T-helper 2 cell treated with Interferon-gamma antibody and Interleukin-4, amounts not matched to agents 5 μg/mL and 100 μg/mL, for 36 hours (primary cell): ENCODE measurements at places on chromosomes 6 and 20.

DNA sequence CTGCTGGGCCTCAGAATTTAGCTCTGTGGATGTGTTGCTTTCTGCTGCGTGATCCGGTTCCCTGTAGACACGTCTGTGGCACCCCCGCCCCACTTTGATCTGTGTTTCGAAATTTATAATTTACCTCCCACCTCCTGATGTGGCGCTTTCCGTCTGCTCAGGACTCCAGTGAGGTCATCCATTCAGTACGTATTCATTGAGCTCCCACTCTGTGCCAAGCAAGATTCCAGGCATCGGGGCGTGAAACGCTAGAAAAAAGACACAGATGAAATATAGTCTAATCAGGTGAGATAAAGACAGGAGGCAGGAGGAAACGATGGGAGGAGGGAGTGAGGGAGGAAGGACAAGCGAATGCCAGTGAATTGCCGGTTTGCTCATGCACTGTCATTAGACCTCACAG is 431.9 kb upstream of the SULF2 start:
- no peak for DNase-seq

DNA sequence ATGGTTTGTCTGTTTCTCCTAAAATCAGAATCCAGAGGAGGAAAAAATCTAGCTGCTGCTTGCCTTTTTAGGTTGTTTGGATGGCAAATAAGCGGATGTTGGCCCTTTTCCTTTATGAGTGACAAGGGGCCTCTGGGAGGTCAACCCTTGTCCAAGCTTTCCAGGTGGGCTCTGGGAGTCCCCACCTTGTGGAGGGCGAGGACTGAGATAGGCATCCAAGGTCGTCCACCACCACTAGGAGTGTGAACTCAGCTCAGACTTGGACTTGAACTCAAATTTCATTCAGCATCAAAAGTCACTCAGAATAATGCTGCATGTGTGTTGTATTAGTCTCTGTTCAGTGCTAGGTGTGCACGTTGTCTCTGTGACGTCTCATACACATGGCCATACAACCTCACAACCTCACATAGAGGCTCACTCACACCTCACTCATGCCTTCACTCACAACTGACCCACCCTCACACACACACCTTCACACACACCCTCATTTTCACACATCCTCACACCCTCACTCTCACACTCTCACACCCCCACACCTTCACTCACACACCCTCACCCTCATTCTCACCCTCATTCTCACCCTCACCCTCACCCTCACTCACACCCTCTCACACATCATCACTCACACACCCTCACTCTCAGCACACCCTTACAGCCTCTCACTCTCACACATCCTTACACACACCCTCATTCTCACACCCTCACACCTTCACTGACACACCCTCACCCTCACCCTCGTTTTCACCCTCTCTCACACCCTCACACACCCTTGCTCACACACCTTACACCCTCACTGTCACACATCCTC is 18.0 kb downstream of the DYNLT1 start:
- DNase-seq, result no peak

GRCh38 chr6:1652842-1653241 is 43.1 kb downstream of the FOXC1 start:
- DNase-seq, result no peak

DNA sequence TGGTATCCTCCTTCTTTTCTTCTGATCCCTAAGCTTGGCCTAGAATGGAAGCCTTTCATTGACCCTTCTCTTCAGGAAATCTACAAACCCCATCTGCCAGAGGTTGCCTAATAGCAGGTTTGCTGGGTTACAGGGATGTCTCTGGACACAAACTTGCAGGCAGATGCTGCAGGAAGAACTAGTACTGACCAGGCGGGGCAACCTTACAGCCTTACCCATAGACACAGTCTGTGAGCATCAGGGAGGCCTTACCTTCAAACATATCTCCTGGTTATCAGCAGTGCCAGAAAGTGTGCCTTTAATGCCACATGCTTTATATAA is 2.6 kb downstream of the SCUBE3 start:
- DNase-seq, result no peak

DNA sequence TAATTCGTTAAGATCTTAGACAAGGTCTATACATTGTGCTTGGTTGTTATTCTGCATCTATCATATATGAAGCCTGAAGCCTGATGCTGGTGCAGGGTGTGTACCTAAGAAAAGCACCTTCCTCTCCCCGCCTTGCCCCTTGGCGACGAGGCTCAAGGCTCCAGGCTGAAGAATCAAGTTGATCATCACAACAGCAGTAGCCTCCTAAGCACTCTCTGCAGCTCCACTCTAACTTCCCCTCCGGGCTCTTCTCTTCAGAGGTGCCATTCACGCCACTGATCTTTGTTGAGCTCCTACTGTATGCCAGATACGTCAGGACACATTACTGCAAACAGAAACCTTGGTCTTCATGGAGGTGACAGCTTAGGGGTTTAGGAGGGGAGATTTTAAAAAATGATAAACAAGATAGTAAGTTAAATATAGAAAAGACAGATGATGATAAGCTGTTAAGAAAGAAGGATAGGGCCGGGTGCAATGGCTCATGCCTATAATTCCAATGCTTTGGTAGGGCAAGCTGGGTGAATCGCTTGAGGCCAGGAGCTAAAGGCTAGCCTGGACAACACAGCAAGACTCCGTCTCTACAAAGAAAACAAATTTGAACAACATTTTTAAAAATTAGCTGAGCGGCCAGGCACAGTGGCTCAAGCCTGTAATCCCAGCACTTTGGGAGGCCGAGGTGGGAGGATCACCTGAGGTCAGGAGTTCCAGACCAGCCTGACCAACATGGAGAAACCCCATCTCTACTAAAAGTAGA is 38.4 kb upstream of the ZNF217 start:
- DNase-seq, result no peak

GRCh38 chr20:14522595-14522994 is 185.2 kb upstream of the FLRT3 start:
- DNase-seq, result no peak

GRCh38 chr20:54208548-54209176 is 775 bp downstream of the PFDN4 start:
- DNase-seq, result no peak

GRCh38 chr6:4922488-4923037 is 81.3 kb downstream of the RPP40 start:
- DNase-seq, result no peak

DNA sequence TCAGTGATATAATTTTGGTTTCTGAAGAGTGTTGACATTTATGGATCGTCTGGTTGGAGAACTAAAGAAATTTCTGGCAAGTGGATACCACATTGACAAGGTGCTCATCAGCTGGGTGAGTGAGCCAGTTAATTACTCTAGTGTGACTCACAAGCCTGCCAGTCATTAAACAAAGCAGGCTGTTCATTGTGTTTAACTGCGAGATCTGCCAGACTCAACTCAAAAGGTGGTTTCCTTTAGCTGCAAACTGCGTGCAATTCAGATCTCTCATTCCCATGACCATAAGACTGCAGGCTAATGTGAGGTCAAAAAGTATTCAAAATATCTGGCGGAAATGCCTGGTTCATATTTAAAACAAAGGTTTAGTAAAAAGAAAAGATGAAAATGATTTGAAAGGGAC is 32.5 kb upstream of the IYD start:
- peak; percentile 6 for DNase-seq

DNA sequence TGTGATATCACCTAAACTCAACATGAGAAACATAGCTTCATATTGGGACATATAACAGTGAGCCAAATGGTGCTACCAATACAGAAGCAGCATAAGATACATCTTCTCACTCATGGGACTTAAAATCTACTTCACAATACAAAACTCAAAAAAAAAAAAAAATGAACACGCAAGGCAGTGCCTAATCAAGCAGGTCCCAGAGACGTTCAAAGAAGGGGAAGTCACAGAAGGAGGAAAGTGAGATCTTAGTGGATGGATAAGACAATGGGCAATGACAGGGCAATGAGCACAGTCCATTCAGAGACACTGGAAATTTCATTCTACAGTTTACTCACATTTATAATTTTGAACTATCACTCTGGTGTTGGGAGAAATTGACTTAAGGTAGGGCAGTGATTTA is 88.3 kb downstream of the FAM50B start:
- no peak for DNase-seq

DNA sequence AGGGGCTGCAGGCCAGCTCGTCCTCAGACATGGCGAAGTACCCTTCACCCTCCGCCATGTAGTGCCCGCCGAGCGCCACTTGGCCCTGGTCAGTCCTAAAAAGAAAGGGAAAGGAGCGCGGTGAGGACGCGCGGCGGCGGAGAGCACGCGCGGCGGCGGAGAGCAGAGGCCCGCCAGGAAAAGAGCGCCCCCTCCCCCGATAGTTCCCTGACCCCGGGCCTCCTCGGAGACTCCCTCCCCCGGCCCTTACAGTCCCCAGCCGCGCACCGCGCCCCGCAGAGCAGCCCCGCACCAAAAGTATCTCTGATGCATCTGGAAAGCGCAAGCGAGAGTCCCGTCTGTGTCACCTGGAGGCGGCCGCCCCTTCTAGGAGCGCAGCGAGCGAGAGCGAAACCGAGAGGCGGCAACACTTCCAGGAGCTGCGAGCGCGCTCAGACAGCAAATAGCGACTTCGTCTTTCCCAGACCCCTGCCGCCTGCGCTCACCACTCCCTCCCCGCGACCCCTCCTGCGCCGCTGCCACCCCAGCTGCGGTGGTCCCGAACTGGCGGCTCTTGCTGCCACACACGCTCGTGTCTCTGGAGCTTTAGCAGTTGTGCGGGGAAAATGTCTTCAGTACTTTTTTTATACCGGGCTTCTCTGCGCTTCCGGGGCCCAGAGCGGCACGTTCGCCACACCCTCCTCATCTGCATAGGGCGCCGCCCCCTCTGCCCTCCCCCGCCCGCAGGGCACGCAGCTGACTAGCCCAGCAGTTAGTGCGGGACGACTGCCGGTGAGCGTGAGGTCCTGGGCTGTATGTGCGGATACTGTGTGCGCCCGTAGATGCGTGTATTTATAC is at the start of gene TENT5A:
Gene TENT5A, minus strand, starts transcription at position 598 of the 837 bp plus-strand sequence. Its CDS starts 540 bp downstream, at position 58.
- DNase-seq, result peak; percentile 81

DNA sequence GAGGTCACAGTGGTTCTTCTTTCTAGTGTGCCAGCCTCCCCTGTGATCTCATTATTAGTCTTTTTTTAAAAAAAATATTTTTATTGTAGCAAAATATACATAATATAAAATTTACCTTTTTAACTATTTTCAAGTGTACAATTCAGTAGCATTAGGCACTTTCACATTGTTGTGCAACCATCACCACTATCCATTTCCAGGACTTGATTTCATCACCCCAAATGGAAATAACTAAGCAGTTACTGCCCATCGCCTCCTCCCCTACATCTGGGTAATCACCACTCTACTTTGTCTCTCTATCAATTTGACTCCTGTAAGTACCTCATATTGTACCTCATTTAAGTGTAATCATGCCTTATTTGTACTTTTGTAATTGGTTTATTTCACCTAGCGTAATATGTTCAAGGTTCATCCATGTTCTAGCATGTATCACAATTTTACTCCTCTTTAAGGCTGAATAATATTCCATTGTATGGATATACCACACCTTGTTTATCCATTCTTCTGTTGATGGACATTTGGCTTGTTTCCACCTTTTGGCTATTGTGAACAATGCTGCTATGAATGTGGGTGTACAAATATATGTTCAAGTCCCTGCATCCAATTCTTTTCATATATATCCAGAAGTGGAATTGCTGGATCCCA is 68.6 kb upstream of the FYN start:
- DNase-seq, result no peak

DNA sequence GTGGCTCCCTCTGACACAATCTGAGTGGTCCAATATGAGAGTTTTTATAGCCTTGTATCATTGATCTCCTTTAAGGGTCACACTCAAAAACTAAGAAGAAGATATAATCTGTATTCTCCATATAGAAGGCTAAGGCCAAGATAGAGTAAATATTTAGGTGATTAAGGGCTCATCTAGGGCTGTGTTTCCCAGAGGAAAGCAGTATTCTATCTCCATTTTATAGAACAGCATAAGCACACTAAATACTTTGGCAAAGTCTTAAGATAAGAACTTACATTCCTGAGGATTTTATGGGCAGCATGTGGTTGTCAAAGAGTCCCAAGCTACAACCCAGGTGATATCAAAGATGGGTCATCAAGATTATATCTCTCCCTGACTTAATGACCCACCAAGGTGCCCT is 377.6 kb downstream of the KIF16B start:
- no peak for DNase-seq

DNA sequence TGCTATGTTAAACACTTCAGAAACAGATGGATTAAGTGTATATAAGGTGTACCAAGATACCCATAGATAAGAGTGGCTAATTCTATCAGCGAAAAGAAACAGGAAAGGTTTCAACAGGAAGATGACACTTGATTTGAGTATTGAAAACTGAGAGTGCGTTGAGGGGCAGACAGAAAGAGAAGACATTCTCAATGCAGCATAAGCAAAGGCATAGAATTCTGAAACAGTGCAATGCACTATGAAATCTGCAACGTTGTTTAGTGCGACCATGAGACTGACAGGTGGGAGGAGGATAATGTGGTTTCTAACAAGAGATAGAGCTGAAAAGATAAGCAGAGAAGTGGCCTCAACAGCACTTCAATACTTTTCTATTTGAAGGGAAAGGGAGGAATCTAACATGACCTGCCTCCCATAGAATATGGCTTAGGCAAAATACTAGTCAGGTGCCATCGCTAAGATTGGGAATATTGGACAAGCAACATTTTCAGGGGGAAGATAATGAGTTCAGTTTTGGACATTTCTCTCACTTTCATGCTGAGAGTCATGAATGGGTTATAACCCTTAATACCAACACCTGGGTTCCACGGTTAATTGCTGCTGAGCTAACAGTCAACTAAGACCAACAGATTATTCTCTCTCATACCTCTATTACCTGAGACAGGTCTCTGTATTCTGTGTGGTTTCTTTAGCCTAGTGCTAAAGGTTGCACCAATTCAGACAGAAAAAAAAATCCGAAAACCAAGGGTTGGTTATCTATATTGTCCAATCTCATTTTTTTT is 312.9 kb upstream of the ARID1B start:
- no peak for DNase-seq

- DNase-seq, result no peak
Measured at GRCh38 chr6:167279766-167280446, 11.2 kb upstream of the UNC93A start.

GRCh38 chr20:34522969-34523871 is 7.0 kb downstream of the DYNLRB1 start:
- DNase-seq, result peak; percentile 13

- DNase-seq, result no peak
Measured at GRCh38 chr20:57983082-57983481, 245.4 kb downstream of the ANKRD60 start.

DNA sequence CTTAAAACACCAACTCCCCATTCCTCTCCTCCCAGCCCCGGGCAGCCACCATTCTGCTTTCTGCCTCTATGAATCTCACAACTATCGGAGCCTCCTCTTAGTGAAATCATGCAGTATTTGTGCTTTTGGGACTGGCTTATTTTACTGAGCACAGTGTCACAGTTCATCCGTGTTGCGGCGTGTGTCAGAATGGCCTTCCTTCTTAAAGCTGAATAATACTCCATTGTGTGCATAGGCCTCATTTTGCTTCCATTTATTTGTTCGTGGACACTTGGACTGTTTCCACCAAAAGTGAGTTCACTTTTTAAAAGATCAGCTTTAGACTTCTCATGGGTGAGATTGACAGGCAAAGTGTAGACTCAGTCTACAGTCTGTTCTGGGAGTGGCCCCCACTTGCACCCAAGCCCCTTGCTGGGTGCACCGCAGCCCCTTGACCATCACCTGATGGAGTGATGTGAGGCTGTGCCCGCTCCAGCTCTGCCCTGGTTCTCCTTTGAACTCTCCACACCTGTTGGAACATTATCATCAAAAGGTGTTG is 12.6 kb downstream of the DUSP22 start:
- no peak for DNase-seq

- no peak for DNase-seq
Measured at GRCh38 chr6:101226677-101227135, 166.8 kb upstream of the GRIK2 start.
